ENCODE measurements at places on chromosomes 3 and 15.

DNA sequence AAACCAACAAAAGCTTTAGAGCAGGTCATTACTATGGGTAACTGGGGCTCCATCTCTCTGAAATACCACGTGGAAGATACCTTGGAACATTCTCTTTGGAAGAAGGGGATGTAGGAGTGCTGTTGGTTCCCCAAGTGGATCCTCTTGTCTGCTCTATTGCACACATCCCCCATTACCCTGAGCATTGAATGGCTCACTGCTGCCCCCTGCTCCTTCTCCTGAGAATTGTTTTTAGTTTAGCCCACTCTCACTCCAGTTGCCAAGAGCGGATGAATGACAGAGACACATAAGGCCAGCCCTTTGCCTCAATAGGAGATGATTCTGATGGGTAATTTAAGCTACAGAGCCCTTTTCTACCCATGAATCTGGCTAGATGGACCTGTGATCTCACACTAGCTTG is 135.6 kb upstream of the SUCLG2 start:
- no peak for DNase-seq

DNA sequence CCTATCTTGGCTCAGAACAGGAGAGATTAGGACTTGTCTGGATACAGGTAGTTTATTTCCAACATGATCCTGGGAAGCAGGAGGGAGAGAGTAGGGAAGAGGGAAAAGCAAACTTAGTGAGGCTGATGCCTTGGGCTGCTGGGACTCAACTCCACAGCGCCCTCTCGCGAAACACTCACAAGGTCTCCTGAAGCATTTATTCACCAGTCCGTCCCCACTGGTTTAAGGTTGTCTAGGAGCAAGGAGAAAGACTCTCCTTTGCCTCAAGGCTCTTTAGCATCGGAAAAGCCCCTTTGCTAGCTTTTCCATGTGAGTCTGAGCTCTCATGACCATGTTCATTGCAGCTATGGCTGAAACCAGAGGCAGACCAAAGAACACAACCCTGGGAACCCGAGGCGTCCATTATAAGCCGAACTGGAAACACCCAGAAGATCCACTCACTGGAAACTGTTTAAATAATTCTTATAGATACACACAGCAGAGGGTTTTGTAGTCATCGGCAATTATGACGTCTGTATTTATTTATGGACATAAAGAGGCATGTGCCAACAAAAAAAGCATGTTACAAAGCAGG is 244.5 kb downstream of the CD47 start:
- DNase-seq = no peak

DNA sequence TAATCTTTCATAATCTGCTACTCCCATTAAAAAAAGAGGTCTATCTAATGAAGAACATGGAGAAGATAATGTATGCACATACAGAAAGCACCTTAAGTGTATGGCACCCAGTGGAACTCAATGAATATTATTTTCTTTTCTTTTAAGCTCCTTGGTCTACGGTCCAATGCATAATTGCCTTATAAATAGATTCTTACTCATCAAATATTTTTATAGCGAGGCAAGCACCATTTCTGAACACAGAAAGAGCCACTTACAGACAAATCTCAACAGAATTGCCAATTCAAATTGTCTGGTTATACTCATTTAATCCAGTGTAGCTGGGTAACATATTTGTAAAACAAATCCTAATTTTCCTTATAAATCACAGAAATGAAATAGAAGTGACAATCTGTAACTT is 6.3 kb downstream of the PDZRN3 start:
- no peak for DNase-seq

GRCh38 chr3:124845406-124845805 is 41.8 kb downstream of the ITGB5 start:
- peak; percentile 42 for DNase-seq

GRCh38 chr3:23985747-23986544 is 40.9 kb downstream of the NR1D2 start:
- no peak for DNase-seq

DNA sequence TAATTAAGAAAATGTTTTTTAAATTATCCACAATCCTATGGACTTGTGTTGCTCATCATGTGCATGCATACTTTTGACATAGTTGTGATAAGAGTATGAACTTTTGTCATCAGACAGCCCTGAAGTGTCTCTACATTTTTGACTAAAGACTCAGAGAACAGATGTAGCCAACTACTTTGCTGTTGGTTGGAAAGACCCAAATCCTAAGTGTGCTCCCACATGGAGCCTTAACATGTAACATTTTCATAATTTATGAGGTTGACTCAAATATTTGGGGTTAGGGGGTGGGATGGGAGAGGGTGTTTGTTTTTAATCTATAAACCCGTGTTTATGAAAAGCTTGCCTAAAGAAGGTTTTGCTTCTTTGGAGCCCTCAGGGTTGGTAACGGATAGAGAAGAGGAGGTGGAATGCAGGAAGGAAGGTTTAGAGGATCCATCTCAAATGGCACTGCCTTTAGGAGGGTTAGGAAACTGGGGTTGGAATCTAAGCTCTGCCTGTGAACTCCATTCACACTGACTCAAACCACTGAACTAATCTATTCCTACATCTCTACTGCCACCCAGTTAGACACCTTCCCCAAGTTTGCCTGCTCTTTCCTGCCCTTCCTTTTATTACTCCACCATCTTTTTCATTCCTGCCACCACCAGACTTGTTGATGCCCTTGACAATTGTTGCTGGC is 3.7 kb downstream of the BOC start:
- peak; percentile 83 for DNase-seq

DNA sequence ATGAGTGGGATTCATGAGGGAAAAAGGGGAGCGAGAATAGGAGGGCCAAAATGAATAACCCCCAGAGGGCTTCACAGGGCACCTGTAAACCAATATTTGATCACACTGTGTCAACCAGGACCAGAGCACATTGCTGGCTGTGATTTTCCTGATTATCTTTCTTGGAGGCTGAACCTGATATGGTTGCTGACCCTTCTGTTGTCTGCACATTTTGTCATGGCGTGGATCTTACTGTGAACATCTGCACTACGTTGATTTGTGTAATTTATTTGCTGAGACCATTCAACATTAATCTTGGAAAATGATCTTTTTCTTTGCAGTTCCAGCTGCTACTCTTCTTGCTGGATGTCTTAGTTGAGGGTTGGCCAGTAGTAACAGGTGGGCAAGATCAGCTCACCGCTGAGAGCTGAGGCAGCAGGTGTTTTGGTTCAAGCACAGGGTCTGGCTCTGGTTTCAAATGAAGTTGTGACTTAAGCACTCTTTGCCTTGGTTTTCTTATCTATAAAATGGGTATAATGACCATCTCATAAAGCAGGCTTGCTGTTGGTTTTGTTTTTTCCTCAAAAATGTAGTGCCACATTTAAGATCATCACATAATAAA is 61.2 kb downstream of the ARHGEF26 start:
- DNase-seq = no peak

DNA sequence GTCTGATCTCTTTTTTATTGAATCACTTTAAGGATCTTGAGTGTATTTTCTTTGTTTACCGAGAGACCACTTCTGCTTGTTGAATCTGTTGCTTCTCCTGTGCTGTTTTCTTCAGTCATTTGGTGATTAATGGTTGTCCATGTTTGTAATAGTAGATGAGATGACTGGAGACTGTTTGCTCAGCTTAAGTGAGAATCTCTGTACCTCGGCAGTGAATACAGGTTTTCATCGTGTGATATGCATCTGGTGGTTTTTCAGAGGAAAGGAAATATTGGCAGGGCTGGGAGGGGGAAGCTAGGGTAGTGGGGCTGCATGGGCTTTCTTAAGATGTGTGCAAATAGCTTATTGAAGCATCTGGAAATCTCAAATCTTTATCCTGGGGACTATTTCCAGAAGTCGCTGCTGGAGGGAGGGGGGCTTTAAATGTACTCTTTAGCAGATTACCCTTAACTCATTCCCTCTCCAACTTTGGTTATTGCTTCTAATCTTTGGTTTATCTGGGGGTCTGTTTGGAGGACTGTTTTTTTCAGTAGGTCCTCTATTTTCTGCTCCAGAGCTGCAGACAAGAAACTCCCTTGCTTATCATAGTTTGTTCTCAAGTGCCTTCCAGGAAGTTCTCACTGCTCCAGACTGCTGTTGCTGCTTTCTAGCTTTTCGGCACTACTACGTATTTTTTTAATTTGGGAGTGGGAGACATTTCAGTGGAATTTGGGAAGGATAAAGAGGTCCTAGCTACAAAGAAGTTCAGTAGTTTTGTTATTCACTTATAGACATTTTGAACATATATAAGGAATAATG is 19.4 kb downstream of the CMTM8 start:
- DNase-seq = no peak

- DNase-seq = no peak
Observed at GRCh38 chr15:29911705-29912104, 89.4 kb upstream of the TJP1 start.

GRCh38 chr3:108102420-108103039 is 11.7 kb upstream of the CD47 start:
- no peak for DNase-seq

- DNase-seq = no peak
Observed at GRCh38 chr3:58370407-58370806, 37.7 kb downstream of the PXK start.

GRCh38 chr15:98322581-98322980 is 325.8 kb upstream of the IGF1R start:
- no peak for DNase-seq

GRCh38 chr3:195258449-195259153 is 12.4 kb downstream of the XXYLT1 start:
- DNase-seq = no peak

DNA sequence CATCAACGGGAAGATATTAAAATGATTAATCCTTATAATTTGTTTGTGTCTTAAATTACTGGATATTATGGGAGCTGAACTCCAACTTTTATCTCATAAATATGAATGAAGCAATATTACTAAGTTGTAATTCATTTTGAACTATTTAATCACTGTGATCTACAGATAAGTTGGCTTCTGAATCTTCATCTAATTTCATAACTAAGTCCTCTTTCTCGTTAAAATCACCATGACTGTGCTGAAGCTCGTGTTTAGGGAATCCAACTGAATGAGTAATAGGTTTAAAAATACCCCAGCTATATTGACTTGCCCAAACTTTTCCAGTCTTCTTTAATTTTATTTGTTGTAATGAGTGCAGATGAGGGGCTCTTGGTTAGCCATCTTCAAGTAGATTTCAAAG is 14.1 kb downstream of the MDFIC2 start:
- DNase-seq = no peak

GRCh38 chr3:126528800-126529541 is 5.0 kb downstream of the CHST13 start:
- no peak for DNase-seq

DNA sequence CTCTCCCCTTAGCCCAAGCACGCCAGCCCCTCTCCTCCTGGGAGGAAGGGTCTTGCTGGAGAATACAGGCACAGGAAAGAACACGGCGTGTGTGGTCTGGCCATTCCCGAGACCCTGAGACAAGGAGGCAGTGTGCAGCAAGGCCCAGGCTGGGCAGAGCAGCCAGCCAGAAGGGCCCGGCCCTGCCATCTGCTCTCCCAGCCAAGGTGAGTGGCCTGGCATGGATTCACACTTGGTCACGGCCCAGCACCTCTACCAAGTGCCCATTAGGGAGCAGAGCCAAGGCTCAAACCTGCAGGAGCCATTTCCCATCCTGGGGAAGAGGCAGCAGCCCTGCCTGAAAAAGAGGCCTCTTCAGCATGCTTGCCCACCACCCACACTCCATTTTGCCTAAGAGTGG is 28.6 kb downstream of the MEGF11 start:
- no peak for DNase-seq

GRCh38 chr3:3356846-3357245 is 177.4 kb upstream of the CRBN start:
- DNase-seq = peak; percentile 95

GRCh38 chr3:100561459-100562158 is 47.8 kb upstream of the ADGRG7 start:
- DNase-seq = no peak

GRCh38 chr15:68644083-68644904 is 65.5 kb downstream of the CORO2B start:
- no peak for DNase-seq

All from skin of body (tissue), 3 donors.